ENCODE measurements at places on chromosomes 12 and 14.

DNA sequence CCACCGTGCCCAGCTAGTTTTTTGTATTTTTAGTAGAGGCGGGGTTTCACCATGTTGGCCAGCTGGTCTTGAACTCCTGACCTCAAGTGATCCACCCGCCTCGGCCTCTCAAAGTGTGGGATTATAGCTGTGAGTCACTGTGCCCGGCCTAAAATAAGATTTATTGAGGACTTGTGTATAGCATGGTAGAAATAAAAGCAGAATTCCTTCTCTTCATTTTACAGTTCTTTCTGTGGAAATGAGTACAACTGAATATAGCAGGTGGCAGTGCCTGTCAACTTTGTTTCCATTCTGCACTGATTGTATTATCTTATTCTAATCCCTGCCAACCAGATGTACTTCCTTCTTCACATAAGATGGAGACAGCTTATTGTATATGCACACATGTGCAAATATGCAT is 41.0 kb downstream of the DIP2B start:
- no peak for DNase-seq

GRCh38 chr12:27277846-27278260 is 33.8 kb downstream of the STK38L start:
- DNase-seq: no peak

GRCh38 chr14:101257551-101257950 is 303.7 kb upstream of the DIO3 start:
- no peak for DNase-seq

- DNase-seq: no peak
Observed at GRCh38 chr12:82461836-82462235, 103.5 kb downstream of the METTL25 start.
